ENCODE measurements at places on chromosomes 5 and 9.

DNA sequence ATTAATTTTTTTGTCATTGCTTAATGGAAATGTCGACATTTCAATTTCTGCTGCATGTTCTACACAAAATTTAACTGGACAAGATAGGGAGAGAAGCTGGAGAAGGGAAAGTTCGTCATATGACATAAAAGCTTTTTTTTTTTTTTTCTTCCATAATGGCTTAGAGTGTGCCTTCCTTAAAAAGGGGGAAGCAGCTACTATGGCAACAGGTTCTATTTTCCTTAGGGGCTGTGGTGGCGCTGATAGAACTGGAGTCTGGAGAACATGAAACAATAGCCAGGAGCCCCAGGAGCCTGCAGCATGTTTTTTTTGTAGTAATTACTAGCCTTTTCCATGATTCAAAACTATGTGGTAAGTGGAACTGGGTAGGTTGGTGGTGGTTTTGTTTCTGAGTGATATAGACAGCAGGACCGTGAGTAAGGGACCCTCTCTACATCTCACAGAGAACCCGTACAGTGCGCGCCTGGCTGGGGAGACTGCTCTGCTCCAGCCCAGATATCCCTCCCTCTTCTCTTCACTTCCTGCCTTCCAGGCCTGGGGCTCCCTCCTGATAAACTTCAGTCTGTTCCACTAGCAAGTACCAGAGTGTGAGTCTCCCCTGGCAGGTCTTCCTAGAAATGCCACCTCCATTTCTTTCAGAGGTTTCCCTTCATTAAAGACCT lies 301.6 kb downstream of the NR3C1 start:
- DNase-seq, result no peak

- DNase-seq, result no peak
These were observed 11.9 kb upstream of the C5orf46 start for GRCh38 chr5:147918101-147918685.

DNA sequence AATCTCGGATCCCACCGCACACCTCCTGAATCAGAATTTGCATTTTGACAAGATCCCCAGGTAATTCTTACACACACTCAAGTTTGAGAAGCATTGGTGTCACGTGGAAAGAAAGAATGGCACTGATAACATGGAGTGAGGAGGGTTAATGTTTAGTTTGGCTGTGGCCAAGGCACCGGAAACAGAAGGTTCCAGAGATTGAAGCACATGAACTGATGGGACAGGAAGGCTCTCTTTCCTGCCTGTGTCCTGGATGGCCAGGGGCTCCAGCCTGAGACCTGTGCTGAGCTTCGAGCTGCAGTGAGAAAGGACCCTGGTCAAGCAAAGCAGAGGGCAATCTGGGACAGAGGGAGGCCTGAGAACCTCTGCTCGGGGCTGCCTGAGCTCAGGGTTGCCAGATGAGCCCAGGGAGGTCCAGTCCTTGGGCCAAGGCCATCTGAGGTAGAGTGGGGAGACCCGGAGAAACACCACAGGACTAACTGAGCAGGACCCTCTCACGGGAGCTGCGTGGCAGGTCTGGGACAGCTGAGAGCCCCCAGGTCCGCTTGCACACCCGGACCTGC lies 27.3 kb downstream of the AFAP1L1 start:
- DNase-seq, result no peak

DNA sequence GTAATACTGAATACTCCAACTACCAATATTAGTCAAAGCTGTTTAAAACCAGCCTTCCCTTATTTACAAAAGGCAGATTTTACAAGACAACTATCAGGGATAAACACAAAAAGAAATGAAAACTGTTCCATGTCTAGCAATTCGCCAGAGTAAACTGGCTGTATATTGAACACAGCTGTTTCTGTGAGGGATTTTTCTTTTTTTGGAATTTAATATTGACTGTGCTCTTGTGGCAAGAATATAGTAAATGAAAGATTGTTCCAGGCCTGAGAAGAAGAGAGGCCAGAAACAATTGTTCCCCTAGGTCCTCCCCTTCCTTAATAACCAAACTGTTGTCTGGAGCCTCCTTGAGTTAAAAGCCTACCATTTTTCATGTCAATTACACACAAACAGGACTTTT lies 188.6 kb downstream of the PDE4D start:
- DNase-seq, result no peak

DNA sequence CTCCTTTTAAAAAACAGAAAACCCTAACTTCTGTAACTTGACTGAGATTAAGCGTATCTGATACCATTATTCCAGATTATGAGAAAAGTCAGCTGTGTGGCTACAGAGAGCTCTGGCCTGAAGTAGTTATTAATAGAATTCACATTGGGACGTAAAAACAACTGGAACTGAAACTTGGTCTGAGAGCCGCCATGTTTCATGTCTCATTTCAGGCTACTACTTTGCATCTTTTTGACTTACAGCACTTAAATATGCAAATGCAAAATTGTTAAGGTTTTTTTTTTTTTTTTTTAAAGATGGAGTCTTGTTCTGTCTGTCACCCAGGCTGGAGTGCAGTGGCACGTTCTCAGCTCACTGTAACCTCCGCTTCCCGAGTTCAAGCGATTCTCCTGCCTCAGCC lies 25.2 kb downstream of the MAP3K1 start:
- DNase-seq, result no peak

GRCh38 chr9:91533382-91533781 lies 109.8 kb upstream of the NFIL3 start:
- no peak for DNase-seq

DNA sequence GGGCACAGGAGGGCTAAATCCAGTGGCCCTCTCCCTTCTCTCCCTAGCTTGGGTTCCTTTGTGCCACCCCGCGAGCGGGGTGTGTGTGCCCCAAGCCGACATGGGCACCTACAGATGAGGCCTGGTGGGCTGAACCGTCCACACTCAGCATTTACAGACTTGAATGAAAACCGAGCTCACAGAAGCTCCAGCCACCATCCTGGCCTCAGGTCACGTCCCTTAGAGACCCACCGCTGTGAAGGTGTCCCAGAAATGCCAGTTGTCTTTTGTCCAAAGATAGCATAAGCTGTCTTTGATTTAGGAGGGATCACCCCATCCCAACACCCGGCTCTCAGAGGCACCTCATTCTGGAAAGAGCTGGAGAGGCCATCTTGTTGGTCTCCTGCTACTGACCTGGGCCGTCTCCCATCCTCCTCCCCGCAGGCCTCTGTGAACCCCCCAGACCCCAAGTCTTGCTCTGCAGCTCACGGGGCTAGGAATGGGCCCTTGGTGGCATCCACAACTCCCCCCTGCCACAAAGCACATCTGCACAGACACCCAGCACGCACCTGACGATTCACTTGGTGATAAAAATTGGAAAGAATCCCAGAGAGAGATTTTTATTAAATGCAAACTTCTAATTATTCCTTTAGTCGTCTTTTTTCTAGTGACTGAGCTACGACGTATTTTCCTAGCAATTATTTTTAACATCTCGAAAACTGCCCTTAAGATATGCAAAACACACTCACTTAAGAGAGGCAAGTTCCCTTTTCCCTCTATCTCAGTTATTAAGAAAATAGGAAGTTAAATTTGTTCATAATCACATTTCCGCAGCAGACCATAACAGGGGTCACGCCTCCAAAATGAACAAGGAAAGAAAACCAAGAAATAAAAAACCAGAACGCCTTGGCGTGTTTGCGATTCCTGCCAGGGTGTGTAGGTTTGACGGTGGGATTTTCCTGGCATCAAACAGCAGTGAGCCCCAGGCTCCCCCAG lies 80.5 kb upstream of the LMX1B start:
- DNase-seq, result no peak

GRCh38 chr9:122642226-122642625 lies 15.2 kb downstream of the OR1B1 start:
- DNase-seq, result no peak
